ENCODE measurements at places on chromosomes 11 and 22. TPM values are rescaled to one million over a fixed set of nuclear protein-coding genes. Genes with fewer than 3 reads are reported as not detected.

DNA sequence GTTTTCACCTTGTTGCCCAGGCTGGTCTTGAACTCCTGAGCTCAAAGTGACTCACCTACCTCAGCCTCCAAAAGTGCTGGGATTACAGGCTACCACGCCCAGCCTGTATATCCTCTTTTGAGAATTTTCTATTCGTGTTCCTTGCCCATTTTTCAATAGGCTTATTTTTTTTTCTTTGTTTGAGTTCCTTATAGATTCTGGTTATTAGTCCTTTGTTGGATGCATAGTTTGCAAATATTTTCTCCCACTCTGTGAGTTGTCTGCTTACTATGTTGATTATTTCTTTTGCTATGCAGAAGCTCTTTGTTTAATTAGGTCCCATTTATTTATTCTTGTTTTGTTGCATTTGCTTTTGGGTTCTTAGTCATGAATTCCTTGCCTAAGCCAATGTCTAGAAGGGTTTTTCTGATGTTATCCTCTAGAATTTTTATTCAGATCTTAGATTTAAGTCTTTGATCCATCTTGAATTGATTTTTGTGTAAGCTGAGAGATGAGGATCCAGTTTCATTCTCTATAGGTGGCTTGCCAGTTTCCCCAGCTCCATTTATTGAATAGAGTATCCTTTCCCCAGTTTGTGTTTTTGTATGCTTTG is 17.7 kb upstream of the ZBED5 start:
- no peak overlapping the region for H3K4me3 ChIP-seq
- no peak for DNase-seq
- H3K27ac ChIP-seq: no peak overlapping the region
- no peaks in the 10 kb centered on the region for H3K27me3 ChIP-seq

DNA sequence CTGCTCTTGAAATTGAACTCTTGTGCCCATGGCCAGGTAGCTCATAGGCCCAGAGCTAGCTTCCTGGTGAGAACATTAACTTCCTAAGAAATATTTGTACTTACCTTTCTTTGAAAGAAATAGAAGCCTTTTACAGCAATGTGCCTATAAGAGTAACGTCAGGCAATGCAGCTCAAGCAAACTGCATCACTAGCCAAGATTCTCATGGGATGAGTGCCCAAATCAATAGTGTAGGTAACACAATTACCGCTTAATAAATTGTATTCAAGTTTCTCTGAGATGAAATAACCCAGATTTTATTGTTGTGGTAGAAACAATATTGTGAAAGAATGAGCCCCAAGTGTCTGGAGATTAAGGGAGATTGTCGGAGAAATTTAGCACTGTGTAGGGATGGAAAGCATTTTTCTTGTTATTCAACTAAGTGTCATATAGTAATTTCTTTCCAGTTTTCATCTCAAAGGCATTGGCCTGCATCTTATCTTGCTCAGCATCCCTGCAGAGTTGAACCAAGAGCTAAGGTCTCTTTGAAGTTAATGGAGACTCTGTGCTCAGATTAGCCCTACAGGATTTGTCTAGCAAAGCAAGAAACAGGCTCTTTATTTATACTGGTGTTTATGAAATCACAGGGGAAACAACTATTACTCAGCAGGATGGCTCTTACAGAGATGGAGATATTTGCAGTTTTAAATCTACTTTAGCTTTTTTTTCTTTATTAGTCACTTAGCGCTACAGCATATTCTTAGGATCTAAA is 321.0 kb upstream of the PDGFD start:
- no peak overlapping the region for H3K4me3 ChIP-seq
- no peaks in the 10 kb centered on the region for H3K27me3 ChIP-seq
- no peaks in the 10 kb centered on the region for H3K4me1 ChIP-seq
- H3K27ac ChIP-seq: no peak overlapping the region

DNA sequence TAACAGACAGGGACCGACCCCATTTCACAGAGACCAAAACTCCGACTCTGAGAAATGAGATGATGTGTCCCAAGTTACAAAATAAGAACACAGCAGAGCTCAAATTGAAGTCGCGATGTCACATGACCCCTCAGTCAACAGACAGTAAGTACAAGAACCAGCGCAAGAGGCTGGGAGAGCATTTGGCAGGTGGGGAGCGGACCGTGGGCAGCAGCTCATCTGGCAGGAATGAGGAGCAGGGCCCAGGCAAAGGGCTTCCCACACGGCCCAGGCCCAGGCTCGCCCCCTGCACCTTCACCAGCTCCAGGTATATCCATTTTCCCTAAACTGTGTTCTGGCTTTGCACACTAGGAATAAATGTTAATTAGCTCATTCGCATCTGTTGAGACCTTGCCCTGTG is 34.3 kb downstream of the SCUBE1 start:
- H3K36me3 ChIP-seq: no peaks in the 10 kb centered on the region
- H3K27ac ChIP-seq: no peak overlapping the region

DNA sequence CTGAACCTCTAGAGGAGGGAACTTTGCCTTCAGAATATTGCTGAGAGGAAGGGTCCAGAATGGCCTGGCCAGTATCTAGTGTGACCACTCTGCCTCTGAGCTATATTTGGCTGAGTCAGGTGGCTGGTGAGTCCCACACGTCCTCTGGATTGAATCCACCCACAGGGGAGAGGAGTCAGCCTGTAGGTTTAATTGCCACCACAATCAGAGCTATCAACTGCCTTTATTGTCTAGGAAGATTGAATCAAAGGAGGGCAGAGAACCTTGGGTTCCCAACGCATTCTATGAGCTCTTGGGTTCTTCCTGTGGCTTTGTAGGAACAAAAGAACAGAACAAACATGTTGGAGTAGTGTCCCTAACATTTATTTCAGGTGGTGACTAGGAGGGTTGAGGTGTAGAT is 67.7 kb downstream of the ST3GAL4 start:
- H3K27ac ChIP-seq: peak overlapping the region; percentile 10
- H3K27me3 ChIP-seq: no peaks in the 10 kb centered on the region
- no peak for DNase-seq
- H3K4me3 ChIP-seq: no peak overlapping the region
- peaks cover 33% of the 10 kb centered on the region for H3K4me1 ChIP-seq

GRCh38 chr22:31630331-31631329 is 31.4 kb downstream of the PISD start:
- no peaks in the 10 kb centered on the region for H3K27me3 ChIP-seq
- H3K4me3 ChIP-seq: peak overlapping the region; percentile 61
- peak; percentile 89 for DNase-seq

GRCh38 chr22:39308614-39309363 is 10.6 kb downstream of the RPL3 start:
- no peak overlapping the region for H3K4me3 ChIP-seq
- H3K27ac ChIP-seq: peak overlapping the region; percentile 79
- peaks cover 12% of the 10 kb centered on the region for H3K4me1 ChIP-seq
- no peaks in the 10 kb centered on the region for H3K27me3 ChIP-seq

DNA sequence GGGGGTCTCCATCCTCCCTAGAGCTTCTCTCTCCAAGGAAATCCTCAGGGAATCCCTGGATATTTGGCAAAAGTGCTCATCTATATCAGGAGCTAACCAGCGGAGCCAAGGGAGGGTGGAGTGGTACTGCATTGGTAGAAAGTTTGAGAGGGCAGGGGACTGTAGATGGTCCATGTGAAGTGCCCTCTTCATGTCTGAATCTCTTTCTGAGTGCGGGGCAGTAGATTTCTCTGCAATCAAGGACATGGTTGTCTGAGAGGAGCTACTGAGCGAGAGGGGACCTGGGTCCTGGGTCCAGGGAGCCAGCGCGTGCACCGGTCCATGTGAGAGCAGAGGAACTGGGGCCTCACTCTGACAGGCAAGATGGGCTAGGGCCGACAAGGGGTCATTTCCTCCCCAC is 701 bp downstream of the DIXDC1 start:
- no peaks in the 10 kb centered on the region for H3K36me3 ChIP-seq
- no peaks in the 10 kb centered on the region for H3K27me3 ChIP-seq
- DNase-seq: no peak
- peaks cover 66% of the 10 kb centered on the region for H3K4me1 ChIP-seq
- H3K27ac ChIP-seq: peak overlapping the region; percentile 25
- H3K4me3 ChIP-seq: peak overlapping the region; percentile 71

GRCh38 chr11:832529-833113 is at the start of gene CD151:
TSS of gene CD151 (plus strand) at chr11:832952. CDS start at chr11:836070, 3,118 bp downstream.
- peaks cover 71% of the 10 kb centered on the region for H3K4me1 ChIP-seq
- H3K27ac ChIP-seq: peak within 1 kb of the TSS; percentile 78
- H3K36me3 ChIP-seq: no peaks in the 10 kb centered on the region
- H3K27me3 ChIP-seq: no peaks in the 10 kb centered on the region

- DNase-seq: no peak
- no peak overlapping the region for H3K4me3 ChIP-seq
- H3K4me1 ChIP-seq: no peaks in the 10 kb centered on the region
- H3K36me3 ChIP-seq: no peaks in the 10 kb centered on the region
Observed at GRCh38 chr11:31259797-31260196, 109.7 kb downstream of the DCDC1 start.

DNA sequence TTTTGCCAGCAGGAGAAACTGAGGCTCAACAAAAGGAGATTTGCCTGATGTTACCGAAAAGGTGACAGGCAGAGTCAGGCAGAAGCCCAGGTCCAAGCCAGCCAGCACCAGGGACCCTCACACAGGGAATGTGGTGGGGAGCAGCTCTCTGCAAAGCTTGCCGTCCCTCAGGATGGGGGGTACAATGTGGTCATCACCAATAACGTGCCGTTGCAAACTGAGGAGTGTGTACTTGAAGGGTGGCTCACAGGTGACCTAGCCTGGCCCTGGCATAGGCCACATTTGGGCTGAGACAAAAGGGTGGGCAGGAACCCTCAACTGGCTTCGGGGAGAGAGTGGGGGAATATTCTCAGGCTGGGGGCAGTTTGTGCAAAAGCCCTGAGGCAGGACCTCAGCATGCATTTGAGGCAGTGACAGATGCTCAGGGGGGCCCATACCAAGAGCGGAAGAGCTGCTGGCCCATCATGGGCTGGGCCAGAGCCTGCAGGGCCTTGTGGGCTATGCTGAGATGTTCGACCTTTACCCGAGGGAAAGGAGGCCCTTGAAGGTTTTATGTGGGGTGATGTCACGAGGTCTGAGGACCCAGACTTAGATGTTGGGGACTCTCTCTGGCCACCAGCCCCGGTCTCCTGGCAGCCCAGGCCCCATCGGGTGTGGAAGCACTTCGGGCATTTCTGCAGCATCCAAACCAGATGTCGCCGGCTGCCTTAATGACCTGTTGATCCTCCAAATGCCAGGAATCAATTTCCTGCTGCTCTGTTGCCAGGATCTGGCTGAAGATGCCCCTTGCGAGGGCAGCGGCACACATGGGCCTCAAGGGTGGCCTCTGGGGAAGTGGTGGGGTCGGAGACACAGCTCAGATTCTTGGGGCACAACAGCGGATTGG is 57.4 kb upstream of the SHISAL1 start:
- no peak overlapping the region for H3K4me3 ChIP-seq
- H3K27ac ChIP-seq: no peak overlapping the region
- no peaks in the 10 kb centered on the region for H3K36me3 ChIP-seq

- peaks cover 52% of the 10 kb centered on the region for H3K4me1 ChIP-seq
- peak; percentile 90 for DNase-seq
- no peak overlapping the region for H3K4me3 ChIP-seq
- peaks cover 17% of the 10 kb centered on the region for H3K36me3 ChIP-seq
Observed at GRCh38 chr11:8732748-8733241, 50.2 kb downstream of the RPL27A start.

GRCh38 chr11:693887-694562 is 997 bp downstream of the DEAF1 start:
- no peak overlapping the region for H3K27ac ChIP-seq
- peak overlapping the region; percentile 73 for H3K4me3 ChIP-seq
- H3K4me1 ChIP-seq: peaks cover 37% of the 10 kb centered on the region
- H3K36me3 ChIP-seq: peaks cover 13% of the 10 kb centered on the region
- DNase-seq: no peak

GRCh38 chr11:35845860-35846259 is 98.0 kb upstream of the LDLRAD3 start:
- no peak for DNase-seq
- no peak overlapping the region for H3K4me3 ChIP-seq
- no peaks in the 10 kb centered on the region for H3K4me1 ChIP-seq

DNA sequence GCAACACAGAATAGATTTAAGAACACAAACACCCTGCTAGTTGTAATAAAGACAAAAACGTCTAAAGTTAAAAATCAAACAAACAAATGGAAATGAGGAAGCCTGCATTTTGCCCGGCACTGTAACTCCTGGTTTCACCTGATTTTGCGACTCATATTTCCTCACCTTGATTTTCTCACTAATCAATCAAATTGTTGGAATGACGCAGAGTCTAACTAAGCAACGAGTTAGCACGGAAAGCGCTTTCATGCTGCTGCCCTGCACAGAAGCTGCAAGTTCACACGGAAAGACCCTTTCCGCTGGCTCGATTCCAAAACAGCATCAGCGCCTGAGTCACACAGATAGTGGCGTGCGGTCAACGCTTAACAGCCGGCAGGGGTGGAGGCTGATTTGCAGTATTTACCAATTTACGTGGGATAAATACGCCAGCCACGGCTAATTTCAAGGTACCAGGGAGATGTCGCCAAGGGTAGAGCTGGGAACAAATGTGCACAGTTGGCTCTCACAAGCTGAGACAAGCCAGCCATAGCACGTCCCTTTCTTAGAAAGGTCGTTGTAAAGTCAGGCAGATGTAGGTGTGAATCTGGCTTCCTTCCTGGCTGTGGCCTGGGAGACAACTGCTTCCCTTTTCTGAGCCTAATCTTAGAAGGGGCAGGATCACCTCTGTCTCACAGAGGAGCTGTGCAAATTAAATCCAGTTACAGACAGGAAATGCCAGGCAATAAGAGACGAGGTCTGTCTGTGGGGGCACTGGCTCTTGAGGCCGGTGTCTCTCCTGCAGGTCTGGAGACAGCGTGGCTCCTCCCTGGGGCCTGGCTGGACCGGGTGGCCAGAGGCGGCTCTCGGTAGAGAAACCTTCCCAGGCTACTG is 76.9 kb upstream of the TTLL12 start:
- peaks cover 30% of the 10 kb centered on the region for H3K4me1 ChIP-seq
- H3K36me3 ChIP-seq: no peaks in the 10 kb centered on the region
- H3K27ac ChIP-seq: no peak overlapping the region

- peak; percentile 57 for DNase-seq
- no peak overlapping the region for H3K27ac ChIP-seq
- H3K4me3 ChIP-seq: no peak overlapping the region
Observed at GRCh38 chr22:17213976-17214375, 5.3 kb downstream of the ADA2 start.

- H3K27ac ChIP-seq: no peak overlapping the region
- H3K4me1 ChIP-seq: peaks cover 10% of the 10 kb centered on the region
- H3K4me3 ChIP-seq: no peak overlapping the region
Observed at GRCh38 chr22:46966495-46966845, 204.0 kb downstream of the TBC1D22A start.

- no peak overlapping the region for H3K4me3 ChIP-seq
- no peak overlapping the region for H3K27ac ChIP-seq
- peaks cover 6% of the 10 kb centered on the region for H3K4me1 ChIP-seq
- no peaks in the 10 kb centered on the region for H3K27me3 ChIP-seq
- no peaks in the 10 kb centered on the region for H3K36me3 ChIP-seq
- DNase-seq: no peak
Observed at GRCh38 chr11:75810637-75811390, 4.2 kb upstream of the UVRAG start.

HSPB2 gene
- 1.2 TPM for total RNA-seq

SYT12 gene
- total RNA-seq: 55.6 TPM

SYT7 gene
- 0.74 TPM for total RNA-seq

DEUP1 gene
- not detected for total RNA-seq

KCNQ1OT1 gene
- total RNA-seq: 0.84 TPM

PATE3 gene
- total RNA-seq: not detected

FOLR1 gene
- total RNA-seq: 0.78 TPM

CALCA gene
- not detected for total RNA-seq
